Spinal cord (tissue), 10 donors: ENCODE measurements at places on chromosomes 12 and 14.

DNA sequence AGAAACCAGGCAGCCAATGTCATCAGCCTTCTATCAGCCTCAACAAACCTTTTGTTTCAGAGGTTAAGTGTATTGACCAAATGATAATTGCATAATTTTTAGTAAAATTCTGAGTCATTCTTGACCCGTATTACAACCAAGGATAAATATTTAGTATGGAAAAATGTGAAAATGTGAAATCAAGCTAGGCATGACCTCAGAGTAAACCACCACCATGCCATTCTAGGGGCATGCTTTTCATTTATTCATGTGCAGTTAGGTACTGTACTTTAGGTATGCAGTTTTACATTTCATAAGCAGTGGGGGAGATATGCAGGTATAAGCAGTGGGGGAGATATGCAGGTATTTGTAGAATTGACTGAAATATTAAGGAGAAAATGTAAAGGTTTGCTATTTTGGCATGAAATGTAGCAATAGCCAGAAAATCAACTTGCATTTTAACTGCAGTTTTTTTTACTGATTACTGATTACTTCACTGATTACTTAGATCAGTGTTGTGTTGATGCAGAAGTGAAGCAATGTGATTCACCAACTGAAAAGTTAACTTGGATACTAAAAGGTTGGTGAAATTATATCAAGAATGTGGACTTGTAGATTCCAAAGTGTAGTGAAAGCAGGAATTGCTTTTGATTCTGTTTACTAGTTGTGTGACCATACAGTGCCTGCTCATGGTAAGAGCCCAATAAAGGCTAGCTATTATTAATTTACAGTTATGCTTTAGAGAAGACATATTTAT, 184.2 kb downstream of the ESR2 start:
- no peak for DNase-seq

- no peak for DNase-seq
Measured at GRCh38 chr12:93536766-93537488, 35.5 kb upstream of the SOCS2 start.

GRCh38 chr12:28457785-28458184, 267.5 kb downstream of the CCDC91 start:
- no peak for DNase-seq

DNA sequence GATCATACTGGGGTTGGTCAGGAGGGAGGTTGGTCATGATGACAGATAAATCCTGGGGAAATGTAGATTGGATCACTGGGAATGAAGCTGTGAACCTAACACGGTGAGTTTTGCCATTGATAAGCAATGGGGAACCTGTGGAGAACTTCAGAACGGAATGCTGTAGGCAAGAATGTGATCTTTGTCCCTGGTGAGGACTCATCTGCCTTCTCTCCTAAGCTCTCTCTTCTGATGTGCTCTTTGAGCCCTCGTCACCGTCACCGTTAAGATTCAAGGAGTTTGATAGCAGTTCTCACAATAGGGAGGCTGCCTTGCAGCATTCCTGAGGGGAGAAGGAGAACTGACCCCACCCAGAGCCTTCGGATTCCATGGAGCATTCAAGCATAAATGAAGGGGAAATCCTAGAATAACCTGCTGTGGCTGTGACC, 217.6 kb downstream of the ANO6 start:
- no peak for DNase-seq

DNA sequence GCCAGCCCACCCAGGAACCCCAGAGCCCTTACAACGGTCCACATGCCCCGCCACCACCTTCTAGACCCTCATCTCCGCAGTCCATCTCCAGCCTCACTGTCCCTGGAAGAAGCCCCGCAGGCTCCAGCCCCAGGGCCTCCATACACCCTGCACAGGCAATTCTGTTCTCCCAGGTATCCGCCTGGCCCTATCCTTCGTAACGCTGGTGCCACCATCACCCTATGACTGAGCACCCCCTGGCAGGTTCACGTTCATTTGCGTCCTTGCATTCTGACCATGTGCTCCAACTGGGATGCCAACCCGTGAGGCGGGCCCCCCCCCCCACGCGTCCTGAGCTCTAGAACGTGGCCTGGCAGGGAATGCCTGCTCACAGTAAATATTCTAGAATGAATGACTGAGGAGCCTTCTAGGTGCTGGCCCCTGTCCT, 675 bp upstream of the SCARB1 start:
- DNase-seq, result no peak

DNA sequence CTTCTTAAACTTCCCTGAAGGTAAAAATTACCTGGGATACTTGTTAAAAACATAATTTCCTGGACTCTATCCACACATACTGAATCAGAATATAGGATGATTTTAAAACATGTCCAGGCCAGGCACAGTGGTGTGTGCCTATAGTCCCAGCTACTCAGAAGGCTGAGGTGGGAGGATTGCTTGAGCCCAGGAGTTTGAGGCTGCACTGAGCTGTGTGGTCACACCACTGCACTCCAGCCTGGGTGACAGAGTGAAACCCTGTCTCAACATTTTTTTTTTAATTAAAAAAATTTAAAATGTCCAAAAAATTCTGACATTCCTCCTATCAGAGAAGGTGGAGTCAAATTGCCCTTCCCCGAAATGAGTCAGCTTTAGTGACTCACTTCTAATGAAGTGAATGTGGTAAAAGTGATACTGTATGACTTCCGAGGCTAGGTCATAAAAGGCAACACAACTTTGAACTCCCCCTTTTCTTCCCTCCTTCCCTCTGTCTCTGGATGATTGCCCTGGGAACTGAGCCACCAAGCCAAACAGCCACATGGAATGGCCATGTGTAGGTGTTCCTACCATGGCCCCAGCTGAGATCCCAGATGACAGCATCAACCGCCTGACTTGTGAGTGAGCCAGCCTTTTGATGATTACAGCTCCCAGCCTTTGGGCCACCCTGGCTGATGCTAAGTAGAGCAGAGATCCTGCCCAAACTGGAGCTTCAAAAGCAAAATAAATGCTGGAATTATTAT, 36.3 kb downstream of the LIMA1 start:
- no peak for DNase-seq

DNA sequence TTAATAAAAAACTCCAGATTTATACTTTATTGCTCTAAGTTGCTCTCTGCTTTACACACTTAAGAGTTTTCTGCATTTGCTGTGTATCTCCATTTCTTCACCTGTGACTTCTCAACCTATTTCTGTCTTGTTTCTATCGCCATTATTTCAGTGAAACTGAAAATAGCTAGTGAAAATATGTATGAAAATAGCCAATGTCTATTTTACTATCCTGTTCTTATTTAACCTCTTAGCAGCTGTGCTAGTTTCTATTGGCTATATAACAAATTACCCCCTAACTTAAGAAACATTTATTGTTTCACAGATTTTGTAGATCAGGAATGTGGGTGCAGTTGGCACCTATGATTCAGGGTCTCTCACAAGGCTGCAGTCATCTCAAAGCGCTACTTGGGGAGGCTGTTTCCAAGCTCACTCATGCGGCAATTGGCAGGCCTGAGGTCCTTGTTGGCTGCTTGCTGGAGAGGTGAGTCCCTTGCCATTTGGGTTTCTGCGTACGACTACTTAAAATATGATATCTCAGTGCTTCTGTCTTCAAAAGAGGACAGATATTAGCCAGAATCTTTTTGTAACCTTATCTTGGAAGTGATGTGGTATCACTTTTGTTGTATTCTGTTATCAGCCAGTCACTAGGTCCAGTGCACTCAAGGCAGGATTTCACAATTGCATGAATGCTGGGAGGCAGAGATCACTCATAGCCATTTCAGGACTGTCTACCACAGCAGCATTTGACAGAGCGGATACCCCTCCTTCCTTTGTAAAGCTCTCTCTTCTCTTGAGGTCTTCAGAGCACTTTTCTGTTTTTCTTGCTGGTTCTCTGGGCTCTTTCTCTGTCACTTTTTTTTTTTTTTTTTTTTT, 7.2 kb downstream of the ERC1 start:
- DNase-seq, result no peak

DNA sequence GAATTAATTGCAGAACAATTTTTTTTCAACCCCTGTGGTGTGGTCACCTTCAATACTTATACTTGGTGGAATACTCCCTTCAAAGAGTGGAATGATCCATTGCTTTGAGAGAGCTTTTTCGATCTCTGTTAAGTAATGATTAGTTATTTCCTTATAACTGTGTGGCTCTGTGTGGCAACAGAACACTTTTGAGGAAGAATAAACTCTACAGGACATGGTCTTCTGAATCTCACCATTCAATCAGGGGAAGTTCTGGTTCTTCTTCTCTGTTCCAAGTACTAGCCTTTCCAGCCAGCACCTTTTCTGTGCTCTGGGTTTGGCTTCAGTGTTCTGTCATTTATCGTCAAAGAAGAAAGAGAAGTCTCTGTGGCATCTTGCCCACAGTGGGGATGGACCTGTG, 369.2 kb downstream of the ZFP36L1 start:
- DNase-seq, result no peak

GRCh38 chr14:61662437-61663311, 32.6 kb upstream of the HIF1A start:
- DNase-seq, result no peak

GRCh38 chr12:100795800-100796179, 1.2 kb downstream of the ANO4 start:
- no peak for DNase-seq

DNA sequence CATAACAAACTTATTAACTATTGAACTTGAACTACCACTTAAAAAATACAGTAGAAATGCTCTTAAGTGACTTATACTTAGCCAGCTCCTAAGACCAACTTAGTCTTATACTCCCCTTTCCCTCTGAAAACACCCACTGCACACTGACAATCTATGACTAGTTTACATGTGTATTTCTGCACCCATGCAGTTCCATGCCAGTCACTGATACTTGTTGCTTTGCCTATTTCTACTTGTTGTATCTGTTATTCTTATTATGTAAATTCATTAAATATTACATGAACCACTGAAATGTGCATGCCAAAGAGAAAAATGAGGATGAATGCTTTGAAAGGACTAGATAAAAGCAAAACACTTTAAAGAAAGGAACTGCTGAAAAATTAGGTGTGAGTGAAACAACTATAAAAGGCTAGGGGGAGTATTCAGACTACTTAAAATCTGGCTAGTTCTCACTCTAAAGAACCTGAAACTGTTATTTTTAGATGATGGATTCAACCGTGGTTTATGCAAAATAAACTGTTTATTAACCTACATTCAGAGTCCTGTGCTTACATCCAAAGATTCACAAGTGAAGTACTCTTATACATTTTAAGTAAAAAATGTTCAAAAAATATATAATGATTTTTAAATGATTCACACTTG, 74.7 kb downstream of the RPS6KA5 start:
- no peak for DNase-seq

- no peak for DNase-seq
Measured at GRCh38 chr14:97177635-97178034, 380.5 kb downstream of the VRK1 start.

DNA sequence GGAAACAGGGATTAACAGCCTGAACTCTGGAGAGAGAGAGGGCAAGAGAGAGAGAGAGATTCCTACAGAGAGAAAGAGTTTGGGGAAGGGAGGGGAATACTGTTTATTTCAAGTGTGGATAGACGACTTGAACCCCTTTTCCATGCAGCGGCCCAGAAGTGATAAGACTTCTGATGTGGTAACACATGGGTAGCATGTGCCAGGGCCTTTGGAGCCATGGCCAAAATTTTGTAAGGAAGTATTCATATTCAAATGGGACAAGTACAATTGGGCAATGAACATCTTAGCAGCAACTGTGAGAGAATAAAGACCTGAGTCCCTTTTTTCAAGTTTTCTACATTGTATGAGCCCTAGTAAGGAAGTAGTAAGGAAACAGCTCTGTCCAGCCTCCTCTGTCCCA, 42.4 kb upstream of the CCDC196 start:
- DNase-seq, result no peak

- DNase-seq, result no peak
Measured at GRCh38 chr12:10160617-10161385, 11.1 kb downstream of the OLR1 start.

GRCh38 chr14:100834794-100835547, 9.1 kb downstream of the MEG3 start:
- DNase-seq, result no peak

- DNase-seq, result no peak
Measured at GRCh38 chr12:113285679-113286610, 49.0 kb downstream of the SLC8B1 start.

DNA sequence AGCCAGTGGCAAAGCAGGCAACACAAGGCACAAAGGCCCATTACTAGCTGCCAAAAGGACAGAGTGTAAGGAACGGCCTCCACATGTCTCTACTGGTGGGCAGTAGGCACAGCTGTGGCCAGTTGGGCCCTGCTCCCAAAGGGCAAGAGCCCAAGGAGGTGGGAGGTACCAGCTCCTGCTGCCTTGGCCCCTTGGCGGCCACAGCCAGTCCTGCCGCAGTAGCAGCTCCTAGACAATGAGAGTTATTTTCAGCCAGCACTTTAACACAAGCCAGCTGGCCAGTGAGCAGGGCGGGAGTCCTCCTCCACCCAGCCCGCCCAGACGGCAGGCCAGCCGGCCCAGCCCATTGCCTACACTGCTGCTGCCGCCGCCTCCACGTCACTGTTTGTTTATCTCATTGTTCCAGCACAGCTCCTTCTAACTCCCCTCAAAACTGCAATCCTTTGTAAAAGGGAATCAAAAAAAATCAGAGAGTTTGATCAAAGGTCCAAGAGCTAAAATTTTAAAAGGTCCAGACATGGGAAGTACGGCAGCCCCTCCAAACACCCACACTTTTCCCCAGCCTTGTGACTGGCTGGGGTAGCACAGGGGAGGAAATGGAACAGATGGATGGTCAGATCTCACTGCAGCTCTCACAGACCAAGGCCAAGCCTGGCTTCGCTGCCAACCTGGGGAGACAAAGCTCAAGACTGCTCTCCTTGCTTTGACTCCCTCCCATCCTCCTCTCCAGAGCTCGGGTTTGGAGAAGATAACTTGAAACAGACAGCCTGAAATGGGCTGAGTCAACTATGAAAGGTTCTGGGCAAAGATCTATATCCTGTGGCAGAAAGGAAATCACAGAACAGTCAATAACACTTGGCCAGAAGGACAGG, 33.5 kb downstream of the FMNL3 start:
- DNase-seq, result peak; percentile 66

- no peak for DNase-seq
Measured at GRCh38 chr12:87513536-87514280, 515.5 kb downstream of the C12orf50 start.

GRCh38 chr14:64639340-64639821, 64.8 kb upstream of the PLEKHG3 start:
- no peak for DNase-seq
